NCI-H1436 (cell line): ENCODE measurements at places on chromosomes 7 and 10.

GRCh38 chr7:21941611-21942141 is 4.0 kb downstream of the CDCA7L start:
- no peak for DNase-seq

DNA sequence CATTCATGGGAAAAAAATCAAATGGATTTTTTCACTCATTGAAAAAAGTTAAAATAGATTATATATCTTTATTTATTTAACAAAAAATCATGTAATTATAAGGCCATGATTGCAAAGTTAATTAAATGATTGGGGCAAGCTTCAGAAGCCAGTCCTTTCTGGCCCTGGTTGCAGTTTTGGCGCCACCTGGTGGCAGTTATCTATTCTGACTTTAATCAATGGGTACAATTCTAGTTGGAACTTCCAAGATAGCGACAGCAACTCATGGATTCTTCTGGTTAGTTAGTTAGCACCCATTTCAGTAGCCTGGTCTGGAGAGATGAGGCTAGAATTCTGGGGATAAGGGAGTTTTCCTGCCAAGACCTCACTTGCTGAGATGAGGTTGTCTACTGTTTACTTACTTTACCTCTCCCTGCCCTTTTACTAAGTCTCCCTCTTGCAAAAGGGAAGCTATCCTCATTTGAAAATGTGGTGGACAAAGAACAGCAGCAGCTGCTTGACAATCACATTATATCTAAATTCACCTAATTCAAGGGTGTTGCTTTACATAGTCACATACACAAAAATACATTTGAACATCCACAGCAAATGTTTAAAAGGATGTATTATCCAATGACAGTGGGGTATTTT is 42.3 kb downstream of the NOC3L start:
- peak; percentile 8 for DNase-seq

- no peak for DNase-seq
These were observed 34.3 kb downstream of the SGPL1 start for GRCh38 chr10:70850097-70850496.

DNA sequence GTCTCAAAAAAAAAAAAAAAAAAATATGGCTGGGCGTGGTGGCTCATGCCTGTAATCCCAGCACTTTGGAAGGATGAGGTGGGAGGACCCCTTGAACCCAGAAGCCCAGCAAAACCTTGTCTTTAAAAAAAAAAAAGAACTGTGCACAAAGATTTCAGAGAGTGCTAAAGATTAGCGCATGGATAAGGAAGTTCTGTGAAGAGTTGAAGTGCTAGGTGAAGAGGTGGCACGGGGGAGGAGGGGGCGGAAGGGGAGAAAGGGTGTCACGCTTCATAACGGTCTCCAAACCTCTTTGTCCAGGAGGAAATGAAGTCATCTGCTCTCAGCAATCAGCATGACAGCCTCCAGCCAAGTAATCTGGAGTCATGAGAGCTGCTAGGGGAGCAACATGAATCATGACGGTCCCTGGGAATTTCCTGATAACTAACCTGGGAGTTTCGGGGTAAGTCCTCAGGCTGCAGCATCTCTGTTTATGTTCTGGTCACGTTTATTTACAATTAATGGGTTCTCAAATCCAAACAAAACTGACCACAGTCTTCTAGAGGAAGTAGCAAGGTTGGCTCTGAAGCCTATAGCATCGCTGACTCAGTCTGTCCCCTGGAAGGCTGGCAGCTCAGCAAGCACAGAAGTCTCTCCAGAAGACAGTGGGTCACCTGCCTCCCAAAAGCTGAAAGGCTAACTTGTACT is 1.9 kb upstream of the PLAU start:
- DNase-seq: peak; percentile 11

DNA sequence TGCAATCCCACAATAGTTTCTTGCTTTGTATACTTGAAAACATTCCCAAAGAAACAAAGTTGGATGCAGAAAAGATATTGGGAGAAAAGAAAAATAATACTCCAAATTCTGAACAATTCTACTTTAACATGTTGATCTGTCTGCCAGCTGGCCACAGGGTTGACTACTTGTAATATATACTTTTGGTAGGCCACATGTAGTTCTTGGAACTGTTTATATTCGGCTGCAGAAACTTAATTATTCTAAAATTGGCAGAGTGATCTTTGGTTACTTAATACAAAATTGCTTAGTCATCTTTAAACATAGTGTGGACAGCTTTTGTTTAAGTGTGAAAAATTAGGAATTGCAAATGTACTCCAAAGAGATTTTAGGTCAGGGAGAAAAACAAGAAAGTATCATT is 76.0 kb downstream of the CALD1 start:
- DNase-seq: no peak

DNA sequence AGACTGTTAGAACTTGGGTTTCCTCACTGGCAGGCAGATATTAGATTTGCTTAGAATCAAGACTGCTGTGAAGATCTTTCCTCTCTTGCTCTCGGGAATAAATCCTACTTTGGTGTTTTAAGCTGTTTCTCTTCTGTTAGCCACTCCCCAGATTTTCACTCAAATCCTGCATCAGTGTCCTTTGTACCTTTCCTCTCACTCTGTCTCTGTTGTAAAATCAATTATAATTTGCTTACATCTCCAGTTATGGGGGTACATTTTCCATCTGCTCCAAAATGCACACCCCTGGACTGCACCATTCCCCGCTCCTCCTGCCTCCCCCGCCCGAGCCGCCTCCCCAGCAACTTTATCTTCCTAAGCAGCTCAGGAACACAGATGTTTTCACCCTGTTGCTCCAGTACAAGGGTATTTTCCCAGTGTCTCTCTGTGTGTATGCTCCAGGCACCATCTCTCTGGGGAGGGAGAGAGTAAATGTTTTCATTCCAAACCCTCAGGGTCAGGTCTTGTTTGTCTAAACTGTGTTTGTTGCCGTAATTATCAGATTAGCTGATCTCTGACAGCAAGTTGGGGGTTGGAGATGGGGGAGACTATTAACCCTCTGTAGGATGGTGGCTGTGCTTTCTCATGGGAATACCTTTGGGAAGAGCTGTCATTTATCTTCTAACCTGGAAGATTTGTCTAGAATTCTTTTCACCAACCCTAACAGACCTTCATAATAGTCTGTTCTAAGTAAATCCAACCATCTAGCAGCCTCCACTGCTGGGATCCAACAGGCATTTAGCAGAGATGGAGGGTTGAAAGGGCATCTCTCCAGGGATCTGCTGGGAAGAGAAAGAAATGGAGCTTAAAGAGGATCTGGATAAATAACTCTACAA is 20.4 kb upstream of the GOT1 start:
- DNase-seq: no peak

DNA sequence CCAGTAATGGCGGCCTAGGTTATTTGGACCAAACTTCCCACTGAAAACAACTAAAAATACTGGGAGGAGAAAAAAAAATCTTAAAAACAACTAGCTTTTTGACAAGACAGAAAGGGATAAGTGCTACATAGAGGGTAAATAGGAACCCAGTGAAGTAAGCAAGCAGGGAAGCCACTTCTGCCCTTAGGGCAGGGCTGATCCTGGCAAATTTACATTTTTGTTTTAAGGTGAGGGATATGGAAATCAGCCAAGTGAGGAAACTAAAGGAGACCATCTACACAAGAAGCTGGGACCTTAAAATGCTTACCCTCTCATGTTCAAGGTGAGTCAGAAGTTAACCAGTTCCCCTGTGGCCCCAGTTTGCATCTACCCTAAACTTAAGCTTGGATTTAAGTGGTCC is 46.5 kb upstream of the CYCS start:
- DNase-seq: no peak

DNA sequence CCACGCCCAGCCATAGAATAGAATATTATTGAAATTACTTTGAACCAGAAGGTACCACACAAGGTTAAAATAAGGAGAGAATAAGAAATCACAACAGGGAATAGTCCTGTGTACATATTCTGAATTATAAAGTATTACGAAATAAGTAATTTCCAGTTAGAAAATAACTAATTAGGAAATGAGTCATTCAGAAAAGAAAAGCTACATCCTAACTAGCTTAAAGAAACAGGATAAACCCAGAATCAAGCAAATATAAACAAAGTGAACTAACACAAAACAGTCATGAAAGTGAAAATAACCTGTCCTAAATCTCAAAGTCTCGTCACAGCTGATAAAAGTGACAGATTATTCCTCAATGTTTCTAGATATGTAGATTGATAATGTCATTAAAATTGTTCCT is 74.8 kb upstream of the NEBL start:
- no peak for DNase-seq

GRCh38 chr7:139714163-139714901 is 63.5 kb downstream of the HIPK2 start:
- no peak for DNase-seq

GRCh38 chr10:48457949-48458661 is 146.8 kb downstream of the ARHGAP22 start:
- no peak for DNase-seq

GRCh38 chr7:17302575-17303142 is 4.2 kb downstream of the AHR start:
- no peak for DNase-seq

DNA sequence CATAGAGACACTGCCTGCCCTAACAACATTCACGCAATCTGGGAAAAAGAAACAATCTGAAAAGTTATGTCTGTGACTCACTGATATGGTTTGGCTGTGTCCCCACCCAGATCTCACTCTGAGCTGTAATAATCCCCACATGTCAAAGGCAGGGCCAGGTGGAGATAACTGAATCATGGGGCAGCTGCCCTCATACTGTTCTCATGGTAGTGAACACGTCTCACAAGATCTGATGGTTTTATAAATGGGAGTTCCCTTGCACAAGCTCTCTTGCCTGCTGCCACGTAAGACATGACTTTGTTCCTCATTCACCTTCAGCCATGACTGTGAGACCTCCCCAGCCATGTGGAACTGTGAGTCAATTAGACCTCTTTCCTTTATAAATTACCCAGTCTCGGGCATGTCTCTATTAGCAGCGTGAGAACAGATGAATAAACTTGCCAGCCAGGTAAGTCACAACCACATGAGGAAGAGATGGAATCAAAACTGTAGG is 341.5 kb upstream of the AOAH start:
- DNase-seq: no peak

- no peak for DNase-seq
These were observed 6.0 kb downstream of the RHOBTB1 start for GRCh38 chr10:60937784-60938654.

- no peak for DNase-seq
These were observed 174.0 kb upstream of the TPK1 start for GRCh38 chr7:145009876-145010275.

DNA sequence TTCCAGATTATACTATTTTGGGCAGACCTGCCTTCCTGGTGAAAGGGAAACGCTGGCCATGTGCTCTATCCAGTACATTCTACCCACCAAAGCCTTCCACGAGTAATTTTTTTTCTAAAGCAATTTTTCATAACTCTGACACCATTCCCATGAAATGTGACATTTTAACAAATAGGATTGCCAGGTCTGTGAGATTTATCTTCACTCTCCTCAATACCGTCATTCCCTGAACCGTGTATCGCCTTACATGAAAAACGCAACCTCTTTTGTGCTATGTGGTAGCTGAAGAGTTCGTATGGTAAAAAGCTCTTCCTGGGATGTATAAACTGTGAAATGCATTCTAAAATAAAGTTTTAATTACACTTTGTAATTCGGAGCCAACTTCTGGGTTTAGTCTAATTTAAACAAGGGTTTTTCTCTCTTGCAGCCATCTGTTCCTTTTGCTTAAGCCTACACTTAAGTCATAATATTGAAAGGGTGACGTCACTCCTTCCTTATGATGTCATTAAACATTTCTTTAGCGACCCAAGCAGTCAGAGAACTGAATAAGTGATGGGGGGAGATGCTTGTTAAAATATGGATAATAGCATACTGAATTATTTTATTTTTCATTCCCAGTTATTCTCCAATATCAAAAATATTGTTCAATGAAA is 27.7 kb downstream of the C1QL3 start:
- DNase-seq: no peak

- DNase-seq: no peak
These were observed 237.9 kb downstream of the C7orf25 start for GRCh38 chr7:42673951-42674350.

DNA sequence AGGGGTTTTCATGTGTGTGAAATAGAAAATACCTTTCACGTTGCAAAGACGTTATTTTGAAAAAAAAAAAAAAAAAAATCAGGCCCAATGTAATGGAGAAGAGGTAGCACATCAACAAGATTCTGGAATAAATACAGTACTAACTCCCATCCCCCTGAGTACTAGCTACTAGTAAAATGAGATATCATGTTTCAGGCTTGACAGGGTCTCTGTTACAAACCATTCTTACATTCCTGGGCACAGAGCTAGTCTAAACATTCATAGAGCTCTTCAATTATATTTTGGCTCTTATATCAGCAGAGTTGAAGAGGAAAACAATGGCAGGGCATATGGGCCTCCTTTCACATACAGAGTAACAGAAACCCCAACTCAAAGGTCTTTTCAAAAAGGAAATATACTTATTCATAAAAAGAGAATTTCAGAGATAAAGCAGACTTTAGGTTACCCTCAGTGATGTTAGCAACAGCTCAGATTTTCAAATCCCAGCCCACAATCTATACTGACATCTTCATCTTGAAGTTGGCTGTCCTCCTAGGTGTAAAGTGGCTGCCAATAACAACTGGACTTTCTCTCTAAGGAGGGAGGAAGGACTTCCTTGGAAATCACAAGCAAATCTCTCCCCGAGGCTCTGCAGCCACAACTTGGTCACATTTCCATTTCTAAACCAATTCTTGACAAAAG is 18.6 kb downstream of the C7orf33 start:
- no peak for DNase-seq

GRCh38 chr7:17521437-17521836 is 223.0 kb downstream of the AHR start:
- DNase-seq: no peak
